OCI-LY7 (cell line): ENCODE measurements at places on chromosomes 13 and 19. TPM values are rescaled to one million over a fixed set of nuclear protein-coding genes. Genes with fewer than 3 reads are reported as not detected.

Gene PLVAP
- 0.31 and 1.5 TPM in 2 replicates for total RNA-seq

- no peak for DNase-seq
Measured at GRCh38 chr19:33689868-33690267, 68.1 kb downstream of the CHST8 start.

Gene KHSRP
- 468 and 499 TPM in 2 replicates for total RNA-seq

- DNase-seq = no peak
Measured at GRCh38 chr13:37503287-37503686, 95.3 kb downstream of the POSTN start.

GRCh38 chr19:5153601-5154128 is 184.8 kb downstream of the KDM4B start:
- DNase-seq = no peak

Gene GARIN5B
- total RNA-seq = not detected in 2 replicates

DNA sequence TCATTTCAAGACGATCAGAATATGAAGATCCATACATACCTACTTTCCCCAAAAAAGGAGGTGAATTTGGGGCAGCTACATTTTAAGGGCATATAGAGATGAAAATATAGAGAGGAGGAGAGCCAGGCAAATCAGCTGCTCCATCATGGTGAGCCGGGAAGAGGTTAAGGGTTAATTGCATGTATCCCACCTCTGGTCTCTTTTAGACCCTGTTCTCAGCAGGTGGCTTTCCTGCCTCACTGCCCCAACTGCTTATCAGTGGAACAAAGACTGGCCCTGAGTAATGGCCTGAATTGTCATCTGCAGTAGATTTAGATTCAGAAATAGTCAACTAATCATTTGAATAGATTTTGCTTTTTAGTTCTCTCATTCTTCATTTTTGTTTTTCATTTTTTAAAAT is 206.6 kb downstream of the SPRY2 start:
- no peak for DNase-seq

DNA sequence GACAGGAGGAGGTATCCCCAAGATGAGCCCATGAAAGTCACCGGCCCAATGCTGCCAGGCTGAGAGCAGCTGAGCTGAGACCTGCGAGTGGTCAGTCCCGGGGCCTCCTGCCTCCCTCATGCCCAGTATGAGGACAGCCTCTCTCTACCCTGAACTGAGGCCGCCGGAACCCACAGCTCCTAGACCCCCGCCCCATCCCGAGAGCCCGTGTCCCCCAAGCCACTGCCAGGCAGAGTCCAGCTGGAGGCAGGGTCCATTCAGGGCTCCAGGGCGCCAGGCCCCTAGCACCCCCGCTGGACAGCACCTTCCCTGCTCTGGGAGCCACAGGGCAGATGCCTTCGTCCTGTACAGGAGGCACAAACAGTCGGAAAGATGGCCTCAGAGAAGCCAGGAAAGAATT is 38.7 kb downstream of the MLLT1 start:
- no peak for DNase-seq

DNA sequence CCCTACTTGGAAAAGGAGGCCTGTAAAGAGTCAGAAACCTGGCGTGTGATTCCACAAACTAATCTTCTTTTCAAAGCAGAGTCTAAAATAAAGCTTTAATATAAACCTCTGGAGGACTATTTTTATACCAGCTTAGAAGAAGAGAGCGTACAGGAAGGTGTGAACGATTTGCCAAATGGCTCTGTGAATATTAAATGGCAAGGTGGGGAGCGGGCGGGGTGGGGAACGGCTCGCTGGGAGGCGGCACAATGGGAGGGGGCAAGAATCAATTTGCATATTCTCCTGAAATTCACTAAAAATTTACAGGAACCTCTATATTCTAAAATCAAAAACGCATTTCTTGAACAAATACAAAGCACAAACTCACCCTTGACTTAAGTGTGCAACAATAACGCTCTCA is 982 bp downstream of the ZNF780B start:
- DNase-seq = no peak

- no peak for DNase-seq
Measured at GRCh38 chr13:30584051-30584731, 33.5 kb upstream of the USPL1 start.

- DNase-seq = no peak
Measured at GRCh38 chr13:50646070-50646469, 197.4 kb downstream of the DLEU7 start.

DNA sequence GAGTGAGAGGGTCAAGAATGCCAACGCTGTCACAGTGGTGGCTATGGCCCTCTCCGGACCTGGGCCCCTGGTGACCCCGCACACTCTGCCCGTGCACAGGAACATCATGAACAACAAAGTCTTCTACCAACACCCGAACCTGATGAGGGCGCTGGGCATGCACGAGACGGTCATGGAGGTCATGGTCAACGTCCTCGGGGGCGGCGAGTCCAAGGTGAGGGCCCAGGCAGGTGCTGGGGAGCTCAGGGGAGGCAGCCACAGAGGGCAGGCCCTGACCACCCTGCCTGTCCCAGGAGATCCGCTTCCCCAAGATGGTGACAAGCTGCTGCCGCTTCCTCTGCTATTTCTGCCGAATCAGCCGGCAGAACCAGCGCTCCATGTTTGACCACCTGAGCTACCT is 62.6 kb downstream of the RYR1 start:
- no peak for DNase-seq

- DNase-seq = peak; percentile 68
Measured at GRCh38 chr13:27293873-27294515, 23.4 kb downstream of the RASL11A start.

Gene KCNC3
- 21.7 and 23.4 TPM in 2 replicates for total RNA-seq

Gene ZNF229
- total RNA-seq = not detected in 2 replicates

GRCh38 chr13:20019043-20019442 is 60.5 kb downstream of the ZMYM2 start:
- no peak for DNase-seq

DNA sequence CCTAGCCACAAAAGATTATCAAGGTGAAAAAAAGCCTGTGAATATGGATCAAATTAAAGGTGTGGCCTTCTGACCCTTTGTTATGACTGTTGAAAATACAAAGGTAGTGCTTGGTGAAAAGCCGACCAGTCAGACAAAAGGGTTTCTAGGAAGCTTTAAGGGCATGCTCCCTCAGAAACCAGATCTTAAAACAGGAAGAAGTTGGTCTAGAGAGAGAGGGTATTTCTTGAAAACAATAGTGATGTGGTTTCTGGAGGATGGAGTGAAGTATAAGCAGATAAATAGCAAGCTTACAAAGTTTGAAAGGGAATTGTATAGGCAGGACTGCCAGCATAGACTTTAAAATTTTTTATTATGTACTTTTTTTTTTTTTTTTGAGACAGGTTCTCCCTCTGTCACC is 5.0 kb upstream of the EID2 start:
- no peak for DNase-seq

DNA sequence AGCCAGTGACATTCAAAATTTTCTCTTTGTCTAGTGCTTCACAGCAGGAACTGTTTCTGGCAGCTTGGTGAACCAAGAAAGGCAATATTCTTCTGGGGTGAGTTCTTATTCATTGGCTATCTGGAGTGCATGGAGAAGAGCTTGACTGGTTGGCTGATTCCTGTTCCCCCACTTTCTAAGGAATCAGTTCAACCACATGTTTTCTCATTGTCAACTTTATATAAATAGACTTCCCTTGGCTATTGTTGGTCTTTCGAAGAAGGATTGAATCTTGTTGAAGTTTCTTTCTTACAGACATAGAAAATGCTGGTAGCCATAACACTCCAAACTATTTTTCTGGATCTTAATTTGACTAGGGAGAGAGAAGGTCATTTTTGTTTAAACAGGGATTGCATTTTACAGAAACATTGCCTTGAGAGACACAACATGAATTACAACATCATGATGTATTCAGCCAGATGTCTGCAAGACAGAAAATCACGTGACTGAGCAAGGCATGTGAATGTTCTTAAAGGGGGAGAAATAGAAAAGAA is 85.2 kb downstream of the EDNRB start:
- no peak for DNase-seq

Gene DCT
- not detected in 2 replicates for total RNA-seq

GRCh38 chr13:24834902-24835510 is 71.0 kb downstream of the RNF17 start:
- DNase-seq = peak; percentile 13
